Stimulated activated CD4-positive, alpha-beta T cell treated with anti-CD3 and anti-CD28 coated beads, Interleukin-1b, Interleukin-23, amount 100 ng/mL, for 1 hour (primary cell): ENCODE measurements at places on chromosomes 5 and 9.

DNA sequence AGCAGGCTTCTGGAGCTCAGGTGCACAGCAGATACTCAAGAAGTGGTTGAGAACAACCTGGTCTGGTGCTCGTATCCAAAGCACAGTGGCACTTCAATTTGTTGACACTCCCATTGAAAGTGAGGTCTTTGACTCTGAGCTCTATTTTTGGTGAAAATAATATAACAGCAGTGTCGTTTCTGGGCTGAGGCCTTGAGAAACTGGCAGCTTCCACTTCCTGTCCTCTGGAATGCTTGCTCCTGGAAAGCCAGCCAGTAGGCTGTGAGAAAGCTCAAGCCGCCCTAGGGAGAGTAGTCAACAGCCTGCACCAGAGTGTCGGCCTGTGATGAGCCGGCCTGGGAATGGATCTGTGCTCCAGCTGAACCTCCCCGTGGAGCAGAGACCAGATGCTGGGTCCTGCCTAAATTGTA is 6.8 kb upstream of the SUSD3 start:
- DNase-seq = no peak

- DNase-seq = no peak
Observed at GRCh38 chr5:150653762-150654556, 7.1 kb upstream of the MYOZ3 start.

- DNase-seq = no peak
Observed at GRCh38 chr9:12425878-12426864, 267.0 kb upstream of the TYRP1 start.

DNA sequence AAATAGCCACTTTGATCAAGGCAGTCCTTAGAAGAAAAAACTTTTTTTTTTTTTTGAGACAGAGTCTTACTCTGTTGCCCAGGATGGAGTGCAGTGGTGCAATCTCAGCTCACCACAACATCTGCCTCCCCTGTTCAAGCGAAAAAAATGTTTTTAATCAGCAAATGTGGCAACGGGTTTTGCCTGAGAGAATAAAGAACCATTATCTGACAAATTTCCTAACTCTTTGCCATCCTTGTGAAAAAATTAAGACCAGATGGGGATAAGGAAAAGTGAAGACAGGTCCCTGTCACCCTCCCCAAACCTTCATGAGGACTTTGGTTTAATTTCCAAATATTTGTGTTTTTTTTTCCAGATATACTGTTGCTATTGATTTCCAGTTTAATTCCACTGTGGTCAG is 107.3 kb upstream of the SPOCK1 start:
- DNase-seq = no peak

- no peak for DNase-seq
Observed at GRCh38 chr9:134186471-134187109, 22.2 kb upstream of the RNU6ATAC start.

GRCh38 chr5:142432961-142433360 is 108.1 kb upstream of the SPRY4 start:
- DNase-seq = peak; percentile 20

DNA sequence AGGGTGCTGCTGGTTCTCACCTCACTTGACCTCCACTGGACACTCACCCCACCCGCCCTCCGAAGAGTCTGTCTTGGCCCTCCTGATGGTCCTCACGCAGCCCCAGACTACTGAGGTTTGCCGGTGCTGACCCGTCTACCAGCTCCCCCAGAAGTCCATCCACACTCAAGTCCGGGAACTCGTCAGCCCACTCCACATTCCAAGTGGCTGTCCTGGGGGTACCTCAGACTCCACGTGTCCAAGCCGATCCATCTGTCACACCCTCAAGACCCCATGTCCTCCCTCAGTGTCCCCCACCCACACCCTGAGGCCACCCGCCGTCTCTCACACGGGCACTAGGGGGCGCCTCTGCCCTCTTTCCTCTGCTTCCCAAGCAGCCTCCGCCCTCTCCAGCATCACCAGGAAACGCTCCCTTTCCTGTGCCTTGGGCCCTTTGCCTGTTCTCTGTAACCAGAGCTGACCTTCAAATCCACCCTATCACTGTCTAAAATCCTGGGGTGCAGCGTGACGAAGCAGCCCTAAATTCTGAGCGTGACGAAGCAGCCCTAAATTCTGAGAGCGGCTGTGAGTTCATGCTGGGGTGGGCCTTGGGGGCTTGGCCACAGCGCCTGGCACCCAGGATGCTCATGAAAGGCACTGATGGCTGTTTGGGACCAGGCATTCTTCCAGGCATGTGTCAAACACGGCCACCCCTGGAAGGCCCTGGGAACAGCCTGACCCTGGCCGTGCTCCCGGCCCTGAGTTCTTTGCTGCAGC is 95.7 kb downstream of the KCNT1 start:
- DNase-seq = no peak

DNA sequence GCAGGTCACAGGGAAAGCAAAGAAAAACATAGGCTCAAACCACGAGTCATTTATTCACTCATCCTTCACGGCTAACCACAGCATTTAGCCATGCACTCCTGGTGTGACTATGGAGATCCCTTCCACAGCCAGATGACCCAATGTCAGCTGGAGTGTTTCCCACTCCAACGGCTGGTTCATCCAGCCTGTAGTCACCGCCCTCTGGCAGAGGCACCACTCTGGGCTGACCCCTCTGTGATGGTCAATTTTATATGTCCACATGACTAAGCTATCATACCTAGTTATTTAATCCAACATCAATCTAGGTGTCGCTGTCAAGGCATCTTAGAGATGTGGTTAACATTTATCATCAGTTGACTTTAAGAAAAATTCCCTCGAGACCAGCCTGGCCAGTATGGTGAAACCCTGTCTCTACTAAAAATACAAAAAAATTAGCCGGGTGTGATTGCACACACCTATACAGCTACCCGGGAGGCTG is 9.5 kb upstream of the PHF19 start:
- no peak for DNase-seq

DNA sequence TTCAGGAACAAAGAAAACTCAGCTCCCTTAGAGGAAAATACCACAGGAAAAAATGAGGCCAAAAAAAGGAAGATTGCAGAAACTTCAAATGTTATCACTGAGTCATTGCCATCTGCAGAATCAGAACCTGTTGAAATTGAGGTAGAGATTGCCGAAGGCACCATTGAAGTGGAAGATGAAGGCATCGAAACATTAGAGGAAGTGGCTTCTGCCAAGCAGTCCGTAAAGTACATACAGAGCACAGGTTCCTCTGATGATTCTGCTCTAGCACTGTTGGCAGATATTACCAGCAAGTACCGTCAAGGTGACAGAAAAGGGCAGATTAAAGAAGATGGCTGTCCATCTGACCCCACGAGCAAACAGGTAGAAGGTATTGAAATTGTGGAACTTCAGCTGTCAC is 30.8 kb upstream of the NIM1K start:
- DNase-seq = no peak

- DNase-seq = no peak
Observed at GRCh38 chr9:131405858-131406537, 12.1 kb downstream of the PRRC2B start.
